ENCODE measurements at places on chromosomes 7 and 10.

GRCh38 chr10:4383651-4384098 is 442.3 kb upstream of the AKR1E2 start:
- DNase-seq, result no peak

GRCh38 chr10:75982611-75983369 is 551.4 kb downstream of the LRMDA start:
- no peak for DNase-seq

GRCh38 chr10:101839416-101840063 is 4.1 kb downstream of the KCNIP2 start:
- DNase-seq, result peak; percentile 48

DNA sequence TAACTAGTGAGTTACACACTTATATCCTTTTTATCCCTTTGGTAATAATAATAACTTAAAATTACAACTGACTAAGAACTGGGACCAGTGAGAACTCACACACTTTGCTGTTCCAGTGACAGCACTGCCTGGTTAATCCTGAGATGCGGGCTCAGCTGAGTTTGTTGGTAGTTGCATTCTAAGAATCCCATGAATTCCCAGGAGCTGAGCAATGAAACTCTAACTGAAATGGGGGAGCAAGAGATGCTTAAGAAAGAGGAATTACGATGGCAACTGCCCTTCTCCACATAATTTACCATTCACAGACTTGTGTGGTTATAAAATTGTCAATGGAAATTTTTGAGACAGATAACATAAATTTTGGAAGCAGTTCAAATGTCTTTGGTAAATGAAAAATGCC is 659.4 kb downstream of the MAGI2 start:
- no peak for DNase-seq

- DNase-seq, result peak; percentile 69
Measured at GRCh38 chr7:24572997-24573553, at the start of gene PALS2. Gene PALS2 (plus strand): TSS chr7:24573452. CDS start chr7:24623668, 50,216 bp downstream.

- peak; percentile 58 for DNase-seq
Measured at GRCh38 chr7:13031468-13031867, 344.0 kb downstream of the ARL4A start.

DNA sequence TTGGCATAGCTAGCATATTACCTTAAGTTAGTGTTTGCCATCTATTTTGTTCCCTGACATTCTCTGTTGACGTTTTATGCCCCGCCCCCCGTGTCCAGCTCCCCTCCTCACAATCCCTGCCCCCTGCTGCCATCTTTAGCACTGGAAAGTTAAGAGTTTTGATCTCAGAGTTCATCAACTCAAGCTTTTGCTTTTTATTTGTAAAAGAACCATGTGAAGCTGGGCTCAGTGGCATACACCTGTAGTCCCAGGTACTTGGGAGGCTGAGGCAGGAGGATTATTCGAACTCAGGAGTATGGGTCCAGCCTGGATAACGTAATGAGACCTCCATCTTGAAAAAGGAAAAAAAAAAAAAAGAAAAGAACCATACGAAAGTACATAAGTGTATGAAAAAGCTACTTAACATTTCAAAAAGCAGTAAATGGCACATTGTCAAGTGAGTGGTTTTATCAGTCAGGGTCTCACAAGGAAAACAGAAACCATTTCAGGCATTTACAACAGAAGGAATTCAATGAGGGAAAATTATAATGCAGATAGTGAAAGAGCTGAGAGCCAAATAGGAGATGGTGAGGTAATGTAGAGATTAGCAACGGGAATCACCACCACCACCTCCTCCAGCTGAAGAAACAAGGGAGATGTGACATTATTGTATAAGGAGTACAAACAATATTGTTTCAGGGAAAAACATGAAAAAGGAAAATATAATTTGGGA is 64.9 kb downstream of the MCU start:
- DNase-seq, result no peak
